ENCODE measurements at places on chromosomes 12 and 14. TPM values are rescaled to one million over a fixed set of nuclear protein-coding genes. Genes with fewer than 3 reads are reported as not detected.

TAS2R9 gene
- 0.56 TPM for total RNA-seq

DNA sequence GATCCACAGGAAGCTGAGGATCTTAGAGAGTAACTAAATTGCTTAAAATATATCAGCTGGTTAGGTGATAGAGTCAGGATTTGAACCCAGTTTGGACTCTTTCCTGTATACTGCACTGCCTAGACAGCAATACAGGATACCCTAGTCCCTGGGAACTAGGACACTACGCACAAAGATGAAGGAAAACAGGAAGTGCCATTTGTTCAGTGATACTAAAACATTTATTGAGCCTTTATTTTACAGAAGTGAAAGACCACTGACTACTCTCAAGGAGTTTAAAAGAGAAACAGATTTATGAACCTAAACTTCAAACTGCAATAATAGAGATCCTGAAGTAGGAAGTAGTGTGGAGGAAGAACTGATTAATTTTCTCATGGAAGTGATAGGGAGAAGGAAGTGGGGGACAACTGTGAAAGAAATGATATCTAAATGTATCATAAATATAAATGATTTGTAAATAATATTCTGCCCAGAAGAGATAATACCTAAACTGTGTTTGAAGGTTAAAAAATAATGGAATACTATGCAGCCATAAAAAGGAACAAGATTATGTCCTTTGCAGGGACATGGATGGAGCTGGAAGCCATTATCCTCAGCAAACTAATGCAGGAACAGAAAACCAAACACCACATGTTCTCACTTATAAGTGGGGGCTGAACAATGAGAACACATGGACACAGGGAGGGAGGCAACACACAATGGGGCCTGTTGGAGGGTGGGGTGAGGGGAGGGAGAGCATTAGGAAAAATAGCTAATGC lies 18.2 kb downstream of the MSRB3 start:
- H3K4me1 ChIP-seq, result peaks cover 14% of the 10 kb centered on the region
- no peak for DNase-seq
- H3K27ac ChIP-seq, result no peak overlapping the region
- H3K27me3 ChIP-seq, result no peaks in the 10 kb centered on the region
- H3K4me3 ChIP-seq, result no peak overlapping the region

ESRRB gene
- total RNA-seq, result 0.16 TPM

LMNTD1 gene
- not detected for total RNA-seq

GRCh38 chr14:35034440-35034833 lies 11.6 kb upstream of the FAM177A1 start:
- no peaks in the 10 kb centered on the region for H3K27me3 ChIP-seq
- no peak overlapping the region for H3K27ac ChIP-seq
- peaks cover 33% of the 10 kb centered on the region for H3K36me3 ChIP-seq
- no peaks in the 10 kb centered on the region for H3K4me1 ChIP-seq
- H3K4me3 ChIP-seq, result no peak overlapping the region

MYF5 gene
- not detected for total RNA-seq
